ENCODE measurements at places on chromosomes 12 and 14.

DNA sequence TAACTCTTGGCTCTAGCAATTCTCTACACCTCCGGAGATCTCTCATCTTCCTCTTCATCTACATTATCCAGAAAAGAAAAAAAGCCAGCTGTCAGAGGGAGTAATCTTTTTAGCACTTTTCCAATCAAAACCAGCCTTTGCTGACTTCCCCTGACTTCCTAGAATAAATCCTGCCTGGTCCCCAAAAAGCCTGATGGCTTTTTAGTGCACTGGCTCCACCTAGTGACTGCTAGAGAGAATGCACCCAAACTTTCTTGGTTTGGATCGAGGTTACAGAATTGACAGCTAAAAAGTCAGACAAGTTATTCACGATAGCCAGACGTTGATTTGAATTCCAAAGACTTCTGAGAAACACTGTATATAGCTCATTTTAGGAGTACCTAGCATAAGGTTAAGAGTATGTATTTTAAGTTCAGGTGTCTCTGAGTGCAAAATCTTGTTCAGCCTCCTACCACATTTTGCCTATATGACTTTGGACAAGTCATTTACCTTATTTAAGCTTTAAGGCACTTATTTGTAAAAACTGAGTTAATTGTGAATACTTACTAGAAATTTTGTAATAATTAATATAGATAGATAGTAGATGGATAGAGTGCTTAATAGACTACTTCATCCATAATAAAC, 185.7 kb upstream of the GRIN2B start:
- DNase-seq = no peak

DNA sequence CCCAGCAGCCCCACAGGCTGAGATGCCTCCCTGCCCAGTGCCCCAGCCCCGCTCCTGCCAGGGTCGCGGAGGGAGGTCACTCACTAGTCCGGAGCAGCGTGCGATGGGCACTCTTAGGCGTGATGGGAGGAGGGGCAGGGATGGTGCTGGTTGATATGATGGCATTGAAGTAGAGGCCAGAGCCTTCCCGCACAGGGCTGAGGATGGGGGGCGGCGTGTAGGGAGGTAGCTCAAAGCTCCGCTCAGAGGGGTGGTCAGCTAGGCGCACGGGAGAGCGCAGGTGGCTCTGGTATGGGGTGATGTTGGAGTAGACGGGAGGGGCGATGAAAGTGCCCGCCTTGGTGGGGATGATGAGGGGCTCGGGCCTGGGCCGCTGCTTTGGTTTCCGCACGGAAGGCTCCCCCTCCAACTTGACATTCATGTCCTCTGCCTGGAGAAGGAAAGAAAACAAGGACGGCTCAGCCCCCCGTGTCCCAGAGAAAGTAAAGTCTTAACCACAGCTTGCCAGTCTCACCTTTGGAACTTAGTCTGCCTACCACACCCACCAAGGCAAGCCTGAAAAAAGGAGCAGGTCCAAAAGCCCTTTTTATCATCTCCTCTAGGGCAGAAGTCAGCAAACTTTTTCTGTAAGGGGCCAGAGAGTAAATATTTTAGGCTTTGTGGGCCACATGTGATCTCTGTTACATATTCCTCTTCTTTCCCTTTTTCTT, 15.5 kb upstream of the PNMA1 start:
- no peak for DNase-seq

GRCh38 chr12:124191024-124191359, 103.9 kb upstream of the RFLNA start:
- no peak for DNase-seq

DNA sequence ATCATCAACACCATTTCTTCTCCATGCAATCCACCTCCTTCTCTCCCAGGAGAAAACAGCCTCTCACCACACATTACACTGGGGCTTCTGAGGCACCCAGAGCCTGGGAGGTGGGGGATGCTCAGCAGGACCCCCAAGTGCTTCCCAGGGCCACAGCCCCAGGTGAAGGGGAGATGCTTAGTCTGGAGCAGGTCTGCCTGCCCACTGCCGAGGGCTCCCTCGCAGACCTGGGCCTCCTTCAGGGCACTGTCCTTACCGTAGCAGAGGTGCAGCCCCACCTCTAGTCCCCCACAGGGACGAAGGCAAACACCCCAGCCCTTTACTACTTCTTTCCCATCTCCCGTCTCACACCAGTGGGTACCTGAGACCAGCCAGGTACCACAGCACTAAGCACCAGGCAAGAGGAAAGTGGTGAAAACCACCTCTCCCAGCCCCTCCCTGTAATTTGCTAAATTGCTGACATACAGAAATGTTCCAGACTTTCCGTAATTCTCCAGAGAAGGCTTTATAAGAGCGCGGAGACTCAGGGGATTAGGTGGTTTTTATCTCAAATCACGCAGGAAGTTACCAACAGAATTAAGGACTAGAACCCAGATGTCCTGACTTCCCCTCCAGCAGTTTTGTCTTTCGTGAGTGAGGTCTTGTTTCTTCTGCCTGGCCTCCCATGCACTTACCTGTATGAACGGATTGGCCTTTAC, 59.0 kb downstream of the PLEKHG3 start:
- DNase-seq = peak; percentile 32

- no peak for DNase-seq
These were observed 121.2 kb downstream of the PTPRQ start for GRCh38 chr12:80565271-80565670.

- no peak for DNase-seq
These were observed 8.5 kb downstream of the WSB2 start for GRCh38 chr12:118052324-118053070.

DNA sequence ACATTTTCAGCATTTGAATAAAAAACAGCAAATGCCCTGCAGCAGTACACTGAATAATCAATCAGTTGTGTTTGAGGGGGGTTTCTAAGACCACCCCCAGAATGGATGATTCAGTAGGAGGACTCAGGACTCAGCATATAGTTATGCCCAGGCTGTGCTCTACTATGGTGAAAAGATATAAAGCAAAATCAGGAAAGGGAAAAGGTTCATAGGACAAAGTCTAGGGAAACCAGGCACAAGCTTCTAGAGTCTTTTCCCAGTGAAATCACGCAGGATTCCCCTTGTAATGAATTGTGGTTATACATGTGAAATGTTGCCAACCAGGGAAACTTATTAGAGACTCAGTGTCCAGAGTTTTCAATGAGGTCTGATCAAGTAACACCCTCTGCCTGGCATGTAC, 25.0 kb upstream of the SLC17A8 start:
- DNase-seq = no peak

- DNase-seq = peak; percentile 15
These were observed 33.3 kb downstream of the RAD52 start for GRCh38 chr12:916240-916639.

DNA sequence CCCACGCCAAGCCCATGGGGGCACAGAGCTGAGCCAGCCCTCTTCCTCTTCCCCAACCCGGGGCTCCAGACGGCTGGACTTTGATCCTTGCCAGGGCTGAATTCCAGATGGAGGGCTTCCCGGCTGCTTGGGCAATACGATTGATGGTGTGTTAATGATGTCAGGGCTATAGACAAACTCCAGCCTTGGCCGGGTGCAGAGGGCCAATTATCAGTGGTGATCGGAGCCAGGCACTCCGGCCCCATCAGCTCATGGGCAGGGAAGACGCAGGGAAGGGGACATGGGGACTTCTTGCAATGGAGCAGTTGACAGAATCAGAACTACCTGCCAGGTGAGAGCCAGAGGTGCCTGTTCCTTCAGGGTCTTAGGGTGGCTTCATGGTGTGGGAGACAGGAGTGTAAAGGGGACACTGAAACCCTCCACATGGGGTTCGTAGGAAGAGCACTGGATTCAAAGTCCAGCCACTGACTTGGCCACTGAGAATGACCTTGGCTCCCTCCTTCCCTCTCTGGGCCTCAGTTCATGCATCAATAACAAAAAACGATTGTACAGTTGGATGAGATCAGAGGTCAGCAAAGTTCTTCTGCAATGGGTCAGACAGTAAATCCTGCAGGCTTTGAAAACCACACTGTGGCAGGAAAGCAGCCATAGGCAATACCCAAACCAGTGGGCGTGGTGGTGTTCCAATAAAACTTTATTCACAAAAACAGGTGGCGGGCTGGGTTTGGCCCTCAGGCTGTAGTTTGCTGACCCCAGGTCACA, 333.7 kb downstream of the MED13L start:
- no peak for DNase-seq

DNA sequence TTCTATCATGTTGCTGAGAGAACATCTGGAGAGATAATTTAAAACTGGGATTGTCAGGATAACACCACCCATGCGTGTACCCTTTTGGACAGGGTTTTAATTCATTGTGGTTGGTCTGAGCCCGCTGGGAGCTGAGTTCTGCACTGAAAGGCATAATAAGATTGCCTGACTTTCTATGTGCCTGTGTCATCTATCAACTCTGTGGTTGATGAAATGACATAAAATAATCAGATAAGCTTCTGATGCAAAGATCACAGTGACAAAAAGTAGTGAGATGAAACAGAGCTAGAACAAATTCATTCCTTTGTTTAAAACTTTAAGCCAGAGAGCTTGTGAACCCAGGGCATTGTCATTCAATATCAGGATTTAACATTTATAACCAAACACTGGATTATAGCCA, 98.7 kb downstream of the BBS10 start:
- DNase-seq = no peak

DNA sequence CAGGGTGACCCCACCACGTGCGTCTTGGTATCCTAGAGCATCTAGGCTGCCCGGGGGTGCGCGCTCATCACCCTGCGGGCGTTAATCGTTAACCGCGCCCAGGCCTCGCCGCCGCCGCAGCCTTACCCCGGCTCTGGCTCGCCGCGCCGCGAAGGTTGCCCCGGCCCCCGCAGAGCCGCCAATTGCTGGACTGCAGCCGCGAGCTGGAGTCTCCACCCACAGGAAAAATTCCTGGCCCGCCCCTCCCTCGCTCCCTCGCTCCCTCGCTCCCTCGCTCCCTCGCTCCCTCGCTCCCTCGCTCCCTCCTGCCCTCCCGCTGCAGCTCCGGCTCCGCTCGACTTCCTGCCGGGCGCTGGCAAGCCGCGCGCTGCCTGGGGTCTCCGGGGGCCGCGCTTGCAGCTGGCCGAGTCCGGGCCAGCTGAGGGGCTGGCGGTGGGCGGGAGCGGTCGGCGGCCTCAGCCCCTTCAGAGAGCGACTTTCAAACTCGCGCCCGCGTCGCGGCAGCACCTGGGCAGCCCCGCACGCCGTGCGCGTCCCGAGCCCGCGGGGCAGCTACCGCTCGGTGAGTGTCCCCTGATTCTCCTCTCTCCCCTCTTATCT, at the start of gene PLEKHG3:
Gene PLEKHG3 (plus strand): TSS at position 282 of the 600 bp plus-strand sequence. CDS start 23,208 bp downstream, outside the sequence.
- peak; percentile 57 for DNase-seq

- no peak for DNase-seq
These were observed 272 bp downstream of the TBX3 start for GRCh38 chr12:114683709-114684097.

DNA sequence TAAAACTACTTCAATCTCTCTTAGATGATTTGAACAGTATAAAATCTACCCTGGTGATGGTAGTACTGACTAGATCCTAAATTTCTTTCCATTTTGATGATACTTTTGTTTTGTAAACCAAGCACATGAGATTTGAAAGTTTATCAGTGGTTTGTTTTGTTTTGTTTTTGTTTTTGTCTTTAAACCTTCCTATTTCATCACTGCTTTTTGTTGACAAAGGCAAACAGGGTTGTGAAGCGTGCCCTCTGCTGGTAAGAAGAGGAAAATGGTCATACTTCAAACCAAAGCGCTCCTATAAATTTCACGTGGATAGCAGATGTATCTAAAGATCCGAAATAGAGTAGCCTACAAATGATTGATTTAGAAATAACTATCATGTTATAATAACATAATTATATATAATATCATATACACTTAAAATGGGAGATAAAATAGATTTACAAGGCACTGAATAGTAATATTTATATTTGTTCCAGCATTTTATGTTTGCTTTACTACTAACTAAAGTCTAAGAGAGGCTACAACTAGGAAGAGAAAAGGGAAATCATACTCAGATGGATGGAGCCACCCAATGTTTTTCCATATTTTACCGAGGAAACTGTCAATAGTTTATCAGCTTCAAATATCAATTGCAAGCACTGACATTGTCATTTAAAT, 254.0 kb upstream of the USP15 start:
- no peak for DNase-seq

GRCh38 chr14:71566276-71566675, 366.0 kb upstream of the RGS6 start:
- DNase-seq = no peak

- DNase-seq = no peak
These were observed 82.9 kb downstream of the PAPOLA start for GRCh38 chr14:96584907-96585671.

DNA sequence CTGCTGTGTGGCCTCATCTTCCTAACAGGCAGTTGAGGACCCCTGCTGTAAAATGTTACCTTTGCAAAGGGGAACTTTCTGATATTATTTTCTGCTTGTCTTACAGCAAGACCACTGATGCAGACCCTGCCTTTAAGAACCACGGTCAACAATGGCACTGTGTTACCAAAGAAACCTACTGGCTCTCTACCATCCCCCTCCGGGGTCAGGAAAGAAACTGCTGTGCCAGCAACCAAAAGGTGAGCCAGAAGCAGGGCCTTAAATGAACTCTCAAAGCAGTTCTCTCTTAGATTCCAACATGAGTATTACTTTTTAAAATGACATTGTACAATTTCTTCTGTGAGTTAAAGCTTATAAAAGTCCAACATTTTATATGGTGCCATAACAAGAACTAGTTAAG, 72.2 kb downstream of the EML1 start:
- DNase-seq = no peak

DNA sequence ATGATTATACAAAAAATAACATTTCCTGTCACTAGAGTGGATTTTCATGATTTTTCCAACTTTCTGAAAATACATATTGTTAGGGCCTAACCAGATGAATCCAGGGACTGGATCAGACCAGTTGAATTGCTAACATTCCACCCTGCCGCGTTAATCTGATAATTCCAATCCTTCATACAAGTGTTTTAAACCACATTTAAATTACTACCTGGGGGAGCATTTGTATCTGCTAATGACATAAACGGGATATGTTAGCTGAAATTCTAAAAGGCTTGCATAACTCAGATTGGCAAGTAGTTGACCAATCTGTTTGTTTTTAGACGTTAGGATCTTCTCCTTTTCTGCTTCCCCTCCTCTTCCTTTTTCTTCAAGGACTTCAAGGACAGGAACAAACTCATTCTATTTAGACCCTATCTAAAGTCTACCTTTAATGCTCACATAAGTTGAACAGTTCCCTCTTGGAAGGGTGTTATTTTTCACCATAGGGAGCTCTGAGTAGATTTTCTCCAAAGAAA, 239.0 kb downstream of the ADAMTS20 start:
- no peak for DNase-seq

DNA sequence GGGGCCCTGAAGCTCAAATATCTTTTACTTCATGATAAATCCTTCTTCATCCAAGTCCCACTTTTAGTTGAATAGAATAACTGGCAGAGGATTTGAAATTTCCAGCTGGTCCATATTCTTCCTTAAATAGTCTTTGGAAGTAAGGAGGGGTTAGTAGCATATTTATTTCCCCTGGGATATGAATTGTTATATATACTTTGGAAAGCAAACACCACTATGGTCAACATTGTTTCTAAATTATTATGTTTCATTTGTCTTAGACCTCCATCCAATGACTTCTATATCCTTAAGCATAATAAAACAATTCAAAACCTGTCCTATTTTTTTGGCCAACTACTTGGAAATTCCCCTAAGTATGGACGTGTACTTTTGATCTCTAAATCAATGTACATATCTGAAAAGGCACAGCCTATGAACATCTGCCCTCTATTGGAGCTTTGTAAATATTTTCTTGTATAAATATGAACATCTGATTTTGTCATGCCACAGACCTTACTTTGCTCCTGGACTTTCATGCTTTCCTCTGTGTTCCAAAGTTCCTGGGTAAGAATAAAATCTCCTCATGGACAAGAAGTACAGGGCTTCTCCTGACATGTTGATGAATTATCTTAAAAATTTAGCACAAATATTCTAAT, 1212.0 kb downstream of the GALC start:
- DNase-seq = no peak

GRCh38 chr12:12564911-12565310, 2.2 kb upstream of the DUSP16 start:
- DNase-seq = no peak

Measured in CD8-positive, alpha-beta memory T cell (primary cell).